Eye (tissue), 1 donor: ENCODE measurements at places on chromosomes 4 and X.
A peak's percentile ranks its signal among the peaks of the same experiment; 100 is the strongest.

DNA sequence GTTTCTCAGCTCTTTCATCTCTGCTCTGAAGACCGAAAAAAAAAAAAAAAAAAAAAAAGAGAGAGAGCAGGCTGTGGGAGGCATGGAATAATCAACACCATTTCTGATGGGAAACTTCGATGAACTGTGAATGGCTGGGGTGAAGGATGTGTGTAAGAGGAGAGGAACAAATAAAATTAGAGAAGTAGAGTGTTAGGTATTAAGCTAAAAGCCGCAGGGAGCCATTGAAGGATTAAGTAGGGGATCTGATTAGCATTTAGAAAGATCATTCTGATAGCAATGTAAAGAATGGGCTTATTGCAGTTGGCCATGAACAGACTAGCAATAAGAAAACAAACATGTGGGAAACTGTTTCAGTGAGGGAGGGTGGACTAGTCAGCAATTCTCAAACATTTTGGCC, 33.6 kb upstream of the JADE1 start:
- DNase-seq: no peak

GRCh38 chr4:116665716-116666115, 419.7 kb downstream of the TRAM1L1 start:
- DNase-seq: no peak

DNA sequence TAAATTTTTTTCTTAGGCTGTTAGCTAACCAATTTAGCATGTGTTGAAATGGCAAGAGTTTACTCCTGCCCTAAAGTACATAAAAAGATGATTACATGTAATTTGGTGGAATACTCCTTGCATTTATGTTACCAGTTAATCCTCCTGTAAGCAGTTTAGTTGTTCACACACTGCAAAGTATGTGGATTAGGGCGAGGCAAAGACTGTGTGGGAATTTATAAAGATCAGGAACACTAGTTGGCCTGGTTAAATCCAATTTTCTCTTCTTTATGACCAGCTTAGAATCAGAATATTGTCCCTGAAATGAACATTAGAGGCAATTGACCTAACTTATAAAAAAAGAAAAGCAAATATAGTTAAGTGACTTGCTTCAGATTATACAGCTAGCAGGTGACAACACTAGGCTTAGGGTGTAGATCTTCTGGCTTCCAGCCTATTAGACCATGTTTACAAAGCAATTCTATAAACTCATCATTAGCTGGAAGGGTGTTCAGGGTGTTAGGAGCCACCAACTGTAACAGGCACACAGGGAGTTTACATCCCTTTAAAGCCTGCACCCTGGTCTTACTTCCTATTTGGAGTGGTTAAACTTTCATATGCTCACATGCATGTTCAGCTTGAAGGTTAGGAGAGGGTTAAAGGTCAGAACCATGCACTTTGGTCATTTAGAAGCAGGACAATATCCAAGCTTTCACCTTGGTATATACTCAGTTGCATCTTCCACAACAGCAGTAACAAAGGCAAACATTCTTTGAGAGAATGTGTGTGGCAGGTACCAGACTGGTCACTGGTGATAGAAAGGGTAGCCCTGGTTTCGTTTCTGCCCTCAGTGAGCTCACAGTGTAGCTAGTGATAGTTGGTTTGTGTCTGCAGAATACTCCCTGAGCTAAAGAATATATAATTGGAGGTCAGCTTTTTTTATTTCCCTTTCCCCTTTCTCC, 72.6 kb downstream of the GC start:
- DNase-seq: peak; percentile 10

GRCh38 chr4:25564836-25565235, 90.8 kb upstream of the SLC34A2 start:
- no peak for DNase-seq

DNA sequence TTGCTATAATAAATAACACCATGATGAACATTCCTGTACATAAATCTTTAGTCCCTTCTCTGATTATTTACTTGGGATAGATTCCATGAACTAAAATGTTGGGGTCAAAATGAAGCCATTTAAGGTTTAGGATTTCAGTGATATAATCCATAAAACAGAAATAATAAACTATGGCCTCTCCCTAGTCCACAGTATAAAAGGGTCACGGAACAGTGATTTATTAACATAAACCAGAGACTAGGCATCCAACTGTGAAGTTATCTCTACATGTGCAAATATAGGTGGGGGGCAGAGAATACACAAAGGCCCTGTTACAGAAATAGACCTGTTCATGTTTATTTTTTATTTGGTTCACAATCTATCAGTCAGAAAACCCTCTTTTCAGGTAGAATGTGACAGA, 499.1 kb upstream of the SLIT2 start:
- DNase-seq: no peak

DNA sequence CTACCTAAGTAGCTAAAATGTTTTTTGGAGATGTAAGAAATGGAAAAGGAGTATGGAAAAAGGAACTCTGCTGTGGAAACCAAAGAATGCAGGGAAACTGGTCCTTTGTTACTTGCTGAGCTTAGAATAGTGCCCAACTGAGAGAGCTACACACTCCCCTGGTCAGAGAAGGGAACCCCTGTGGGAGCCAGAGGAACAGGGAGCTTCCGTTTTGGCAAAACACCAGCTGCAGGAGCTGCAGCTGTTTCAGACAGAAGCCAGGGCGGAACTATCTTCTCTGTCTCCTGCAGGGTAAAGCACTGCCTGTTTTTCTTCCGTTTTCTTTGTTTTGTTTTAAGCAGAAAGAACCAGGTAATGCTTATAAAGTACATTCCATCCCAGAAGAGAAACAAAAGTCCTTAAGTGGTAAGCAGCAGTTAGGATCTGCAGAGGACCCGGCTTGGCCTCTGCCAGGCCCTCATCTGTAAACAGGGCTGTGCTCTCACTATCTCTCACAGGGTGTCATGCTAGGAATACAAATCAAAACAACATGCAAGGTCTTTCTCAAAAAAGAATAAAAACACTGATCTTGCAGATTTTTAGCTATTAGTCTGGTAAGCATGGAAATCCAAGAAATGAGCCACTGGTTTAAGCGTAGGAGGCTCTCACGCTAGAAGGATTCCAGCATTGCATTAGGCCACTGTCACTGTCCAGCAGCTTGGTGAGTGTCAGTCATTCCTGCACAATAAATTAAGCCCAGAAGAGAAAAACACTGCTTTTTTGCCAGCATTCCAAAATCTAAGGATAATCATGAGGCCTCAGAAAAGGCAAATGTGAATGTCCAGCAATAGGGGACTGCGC, 76.1 kb downstream of the CHST7 start:
- peak; percentile 24 for DNase-seq

GRCh38 chrX:23786268-23786815, 3.4 kb downstream of the SAT1 start:
- no peak for DNase-seq

GRCh38 chr4:150136481-150136880, 58.2 kb downstream of the DCLK2 start:
- no peak for DNase-seq

- no peak for DNase-seq
Measured at GRCh38 chr4:139450586-139450985, 3.3 kb upstream of the RAB33B start.

GRCh38 chr4:7222521-7222920, 30.2 kb downstream of the SORCS2 start:
- no peak for DNase-seq

DNA sequence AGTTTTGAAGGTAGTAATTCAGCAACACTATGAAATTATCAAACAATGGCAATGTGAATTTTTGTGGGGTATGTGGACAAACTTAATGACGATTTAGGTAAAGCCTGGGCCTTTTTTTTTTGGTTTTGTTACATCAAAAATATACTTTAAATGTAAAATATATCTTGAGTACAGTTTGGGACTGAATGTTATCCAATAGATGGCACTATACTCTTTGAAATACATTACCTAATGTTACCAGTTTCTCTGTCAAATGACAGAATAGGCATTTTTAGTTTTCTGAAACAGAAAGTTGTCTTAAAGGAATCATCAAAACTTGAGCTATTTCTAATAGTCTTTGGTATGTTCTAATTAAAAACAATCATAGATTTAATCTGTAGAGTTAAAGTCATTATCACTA, 1651.9 kb downstream of the C4orf33 start:
- DNase-seq: peak; percentile 18

DNA sequence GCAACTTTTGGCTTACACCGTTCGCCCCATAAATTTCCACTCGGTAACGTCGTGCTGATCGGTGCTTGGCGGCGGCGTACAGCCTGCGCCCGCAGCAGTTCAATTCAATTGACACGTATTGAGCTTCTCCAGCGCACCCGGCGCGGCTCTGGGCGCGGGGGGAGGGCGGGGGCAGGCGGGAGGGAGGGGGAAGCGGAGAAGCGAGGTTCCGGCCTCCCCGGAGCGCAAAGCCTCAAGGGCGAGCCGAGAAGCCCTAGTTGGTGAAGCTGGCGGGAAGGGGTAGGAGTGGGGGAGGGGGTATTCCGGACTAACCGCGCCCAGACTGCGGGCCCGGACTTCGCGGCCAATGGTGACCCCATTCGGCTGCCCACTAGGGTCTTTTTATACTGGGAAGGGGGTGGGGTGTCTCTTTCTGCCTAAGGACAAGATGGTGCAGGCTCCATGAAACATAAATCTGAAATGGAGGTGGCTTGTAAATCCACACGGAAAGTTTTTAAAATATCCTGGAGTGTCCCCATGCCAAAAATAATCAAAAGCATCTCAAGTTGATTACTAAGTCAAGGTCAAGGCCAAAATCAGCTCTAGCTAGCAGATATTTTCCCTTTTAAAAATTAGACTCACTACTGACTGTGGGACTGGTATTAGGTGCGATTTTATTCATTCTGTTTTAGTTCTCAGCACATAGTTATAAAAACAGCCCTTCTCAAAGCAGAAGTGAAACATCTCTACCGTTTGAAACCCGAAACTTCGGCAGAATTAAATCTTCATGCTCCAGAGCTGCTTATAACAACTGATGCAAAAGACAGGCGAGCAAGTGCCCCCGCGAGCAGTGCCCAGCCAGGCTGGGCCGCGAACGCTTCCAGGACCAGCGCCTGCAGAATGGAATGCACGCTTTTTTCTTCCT, 1.5 kb upstream of the BCOR start:
- DNase-seq: peak; percentile 62

DNA sequence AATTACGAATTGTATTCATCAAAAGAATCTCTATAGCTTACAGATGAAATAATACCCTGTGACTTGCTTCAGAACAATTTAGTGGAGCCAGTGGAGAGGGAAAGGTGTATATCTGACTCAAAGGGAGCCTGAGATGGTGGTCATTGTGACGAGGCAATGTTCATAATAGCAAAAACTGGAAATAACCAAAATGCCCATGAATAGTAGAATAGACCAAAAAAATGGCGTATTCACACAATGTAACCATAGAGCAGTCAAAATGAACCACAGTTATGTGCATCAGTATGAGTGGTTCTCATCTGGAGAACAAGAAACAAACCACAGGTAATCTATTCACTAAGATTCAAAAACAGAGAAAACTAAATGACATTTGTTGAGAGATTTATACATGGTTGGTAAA, 125.3 kb upstream of the CLNK start:
- no peak for DNase-seq

GRCh38 chrX:153922932-153923857, 2.9 kb downstream of the ARHGAP4 start:
- peak; percentile 54 for DNase-seq

DNA sequence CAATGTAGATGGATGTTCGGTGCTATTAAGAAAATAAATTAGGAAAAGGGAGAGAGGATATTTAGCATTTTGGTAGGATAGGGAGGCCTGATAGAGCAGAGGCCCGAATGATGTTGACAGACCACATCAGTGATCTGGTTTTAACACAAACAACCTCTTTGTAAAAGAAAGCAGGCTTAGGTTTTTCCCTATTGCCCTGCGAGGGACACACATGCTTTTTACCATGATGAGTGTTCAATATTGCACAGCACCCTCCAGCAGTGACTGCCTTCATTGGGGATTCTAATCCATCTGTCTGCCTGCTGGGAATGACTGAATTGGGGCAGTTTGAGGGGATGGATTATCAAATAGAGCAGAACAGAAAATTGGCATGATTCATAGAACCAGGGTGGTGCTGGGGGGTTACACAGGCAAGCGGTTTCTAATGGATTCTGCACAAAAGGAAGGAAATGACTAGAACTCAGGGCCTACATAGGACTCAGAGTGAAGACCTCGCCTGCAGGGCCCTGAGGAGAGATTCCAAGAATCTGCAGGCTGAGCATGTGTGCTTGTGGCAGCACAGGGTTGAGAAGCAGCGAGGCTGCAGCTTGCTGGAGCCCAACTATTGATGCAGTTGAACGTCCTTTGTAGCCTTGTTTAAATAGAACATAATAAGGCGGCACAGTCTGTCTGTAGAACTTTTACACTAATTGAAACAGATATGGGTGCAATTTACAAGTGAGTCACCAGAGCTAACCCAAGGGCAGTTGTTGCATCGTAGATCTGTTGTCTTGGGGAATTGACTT, 58.0 kb downstream of the RHOH start:
- DNase-seq: peak; percentile 18

DNA sequence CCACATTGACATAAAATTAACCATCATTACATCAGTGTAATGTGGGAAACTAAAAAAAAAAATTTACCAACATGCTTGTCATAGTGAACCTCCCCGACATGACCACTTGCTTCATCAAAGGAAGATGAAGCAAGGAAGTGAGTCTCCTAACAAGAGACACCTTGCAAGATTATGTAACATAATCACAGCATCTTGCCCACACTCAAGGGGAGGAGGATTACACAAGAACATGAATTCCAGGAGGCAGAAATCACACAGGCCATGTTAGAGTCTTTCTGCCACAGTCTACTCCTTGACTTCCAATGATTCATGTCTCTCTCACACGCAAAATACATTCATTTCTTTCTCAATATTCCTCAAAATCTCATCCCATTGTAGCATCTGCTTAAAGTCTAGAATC, 93.3 kb downstream of the AKAP4 start:
- DNase-seq: no peak

GRCh38 chr4:8523175-8523574, 57.0 kb upstream of the GPR78 start:
- no peak for DNase-seq

- no peak for DNase-seq
Measured at GRCh38 chr4:28842271-28842670, 1877.9 kb upstream of the PCDH7 start.

- no peak for DNase-seq
Measured at GRCh38 chr4:115529126-115529525, 415.7 kb upstream of the NDST4 start.

DNA sequence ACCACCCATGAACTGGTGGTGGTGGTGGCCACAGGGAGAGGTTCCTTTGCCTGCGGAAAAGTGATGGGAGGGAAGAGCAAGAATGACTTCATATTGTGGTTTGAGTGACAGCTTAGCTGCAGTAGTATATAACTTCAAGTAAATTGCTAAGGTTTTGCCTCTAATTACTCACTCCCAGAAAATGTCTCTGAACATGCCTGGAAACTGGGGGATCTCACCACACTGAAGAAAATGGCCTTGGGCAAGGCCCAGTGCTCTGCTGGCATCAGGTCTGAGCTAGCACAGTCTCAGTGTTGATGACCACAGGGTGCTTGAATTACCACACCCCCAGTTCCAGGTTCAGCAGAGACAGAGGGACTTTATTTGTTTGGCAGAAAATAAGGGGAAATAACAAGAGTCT, 2085.4 kb downstream of the ARAP2 start:
- no peak for DNase-seq
